ENCODE measurements at places on chromosomes 7 and 10.

DNA sequence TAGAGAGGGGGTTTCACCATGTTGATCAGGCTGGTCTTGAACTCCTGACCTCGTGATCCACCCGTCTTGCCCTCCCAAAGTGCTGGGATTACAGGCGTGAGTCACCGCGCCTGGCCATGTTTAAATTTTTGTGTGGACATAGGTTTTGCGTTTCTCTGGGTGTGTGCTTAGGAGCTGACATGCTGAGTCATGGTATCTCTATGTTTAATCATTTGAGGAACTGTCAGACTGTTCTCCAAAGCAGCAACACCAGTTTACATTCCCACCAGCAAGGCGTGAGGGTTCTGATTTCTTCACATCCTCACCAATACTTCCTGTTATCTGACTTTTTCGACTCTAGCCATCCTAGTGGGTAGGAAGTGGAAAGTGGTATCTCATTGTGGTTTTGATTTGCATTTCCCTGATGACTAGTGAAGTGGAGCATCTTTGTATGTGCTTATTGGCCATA lies 153.7 kb downstream of the DNAJB6 start:
- no peak for DNase-seq

- no peak for DNase-seq
Observed at GRCh38 chr10:129280908-129281586, 186.0 kb upstream of the MGMT start.

- DNase-seq, result no peak
Observed at GRCh38 chr7:75756991-75757676, 14.9 kb downstream of the CCL26 start.

- DNase-seq, result no peak
Observed at GRCh38 chr7:111763221-111763801, 201.0 kb upstream of the IMMP2L start.

DNA sequence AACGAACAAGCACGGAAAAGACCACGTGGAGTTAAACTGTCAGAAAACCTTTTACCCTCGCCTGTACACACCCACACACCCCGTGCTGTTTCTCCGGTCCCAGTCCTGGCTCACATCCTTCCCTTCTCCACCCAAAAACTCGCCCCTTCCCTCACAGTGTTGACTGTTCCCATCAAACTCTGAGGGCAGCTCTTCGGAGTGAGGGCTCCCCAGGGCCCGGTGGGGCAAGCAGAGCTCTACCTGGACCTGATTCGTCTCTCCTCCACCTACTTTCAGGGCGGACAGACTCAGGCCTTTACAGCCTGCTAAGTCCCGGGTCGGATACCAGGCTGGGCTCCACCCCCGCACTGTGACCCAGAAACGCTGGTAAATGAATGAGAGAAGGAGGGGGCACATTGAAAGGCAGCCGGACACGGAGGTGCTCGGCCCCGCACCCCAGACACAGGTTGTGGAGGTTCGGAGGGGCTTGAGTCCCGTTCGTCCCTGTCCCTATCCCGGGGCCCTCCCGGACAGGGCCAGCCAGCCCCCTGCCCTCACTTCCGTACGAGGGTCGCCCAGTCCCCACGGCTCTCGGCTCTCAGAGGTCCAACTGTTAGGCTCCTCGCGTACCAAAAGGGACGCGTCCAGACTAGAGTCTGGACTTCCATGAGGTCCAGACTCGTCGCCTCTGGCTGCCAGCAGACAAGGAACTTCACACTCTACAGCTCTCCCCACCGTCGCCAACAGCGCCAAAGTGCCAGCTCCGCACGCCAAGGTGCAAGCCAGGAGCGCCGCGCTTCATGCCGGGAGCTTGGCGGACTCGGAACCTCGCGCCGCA lies 31.7 kb upstream of the ASL start:
- peak; percentile 80 for DNase-seq

GRCh38 chr10:31149835-31150512 lies 118.3 kb upstream of the ZNF438 start:
- DNase-seq, result no peak

- peak; percentile 3 for DNase-seq
Observed at GRCh38 chr7:100089458-100090196, 858 bp downstream of the COPS6 start.

- DNase-seq, result no peak
Observed at GRCh38 chr7:31234836-31235605, 105.5 kb downstream of the NEUROD6 start.

DNA sequence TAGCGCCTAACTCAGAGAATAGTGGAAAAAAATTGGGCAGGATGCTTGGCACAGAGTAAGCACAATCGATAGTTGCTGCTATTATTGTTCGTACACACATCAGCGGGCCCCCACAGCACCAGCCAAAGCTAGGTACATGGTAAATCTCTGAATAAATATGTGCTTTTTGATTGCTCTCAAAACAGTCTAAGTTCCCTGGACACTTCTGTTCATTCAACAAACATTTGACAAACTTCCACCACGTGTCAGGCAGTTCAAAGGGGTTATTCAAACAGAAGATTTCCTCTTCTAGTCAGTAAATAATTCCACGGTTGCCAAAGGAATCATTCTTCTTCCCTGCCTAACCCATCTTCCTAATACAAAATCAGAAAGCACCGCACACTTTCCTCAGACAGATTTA lies 150.8 kb downstream of the DGKI start:
- DNase-seq, result peak; percentile 69

DNA sequence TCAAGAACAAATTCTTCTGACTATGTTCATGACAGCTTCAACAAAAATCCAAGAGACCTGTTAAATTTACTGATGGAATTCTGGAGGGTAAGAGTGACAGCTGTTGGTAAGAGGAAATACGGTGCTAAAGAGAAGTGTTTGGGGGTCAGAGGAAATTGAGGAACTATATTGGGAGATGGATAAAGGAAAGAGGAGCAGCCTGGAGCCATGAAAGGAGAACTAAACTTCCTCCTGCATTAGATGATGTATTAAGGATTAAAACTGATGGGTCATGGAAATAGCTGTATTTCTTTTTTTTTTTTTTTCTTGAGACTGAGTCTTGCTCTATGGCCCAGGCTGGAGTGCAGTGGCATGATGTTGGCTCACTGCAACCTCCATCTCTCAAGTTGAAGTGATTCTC lies 95.3 kb downstream of the HERPUD2 start:
- no peak for DNase-seq

DNA sequence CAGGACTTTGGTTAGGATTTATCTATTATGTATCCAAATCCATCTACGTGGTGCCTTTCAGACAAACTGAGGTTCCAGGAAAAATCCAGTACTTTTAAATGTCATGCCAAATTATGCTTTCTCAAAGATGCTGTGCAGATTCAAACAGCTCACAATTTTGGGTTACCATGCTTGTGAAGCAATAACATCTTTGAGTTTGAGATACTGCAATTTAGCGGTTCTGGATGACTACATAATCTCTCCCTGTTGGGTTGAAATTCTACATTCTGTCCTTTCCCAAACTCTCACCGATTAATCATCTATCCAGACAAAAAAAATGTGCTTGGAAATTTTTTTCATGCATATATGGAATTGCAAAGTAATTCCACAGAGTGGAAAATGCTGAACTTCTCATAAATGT lies 3.5 kb downstream of the RHOBTB1 start:
- DNase-seq, result no peak

GRCh38 chr7:2372724-2373123 lies 18.1 kb downstream of the EIF3B start:
- DNase-seq, result no peak

DNA sequence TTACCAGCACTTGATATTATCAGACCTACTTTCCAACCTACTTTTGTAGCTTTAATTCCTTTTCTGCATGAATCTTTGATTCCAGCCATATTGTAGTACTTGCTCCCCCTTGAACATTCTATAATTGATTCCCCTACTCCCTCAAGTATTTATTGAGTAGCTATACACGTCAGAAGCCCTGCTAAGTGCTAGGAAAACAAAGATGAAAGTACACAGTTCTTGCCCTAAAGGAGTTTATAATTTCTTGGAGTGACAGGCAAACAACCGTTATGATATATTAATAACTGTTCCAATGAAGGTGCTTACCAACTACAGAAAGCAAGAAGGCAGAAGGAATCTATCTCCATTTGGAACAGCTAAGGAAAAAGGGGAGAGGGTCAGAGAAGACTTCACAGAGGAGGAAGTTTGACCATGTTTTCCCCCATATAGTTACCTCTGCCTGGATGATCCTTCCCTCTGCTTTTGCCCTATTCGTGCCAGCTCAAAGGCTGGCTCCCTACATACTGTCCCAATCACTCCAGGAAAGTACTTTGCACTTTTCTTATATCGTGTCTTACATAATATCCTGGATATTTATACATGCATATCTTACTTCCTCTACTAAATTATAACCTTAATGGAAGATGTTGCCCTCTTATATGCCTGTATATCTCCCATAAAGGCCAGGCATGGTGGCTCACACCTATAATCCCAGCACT lies 54.7 kb downstream of the SCD start:
- DNase-seq, result no peak

- no peak for DNase-seq
Observed at GRCh38 chr10:86234541-86235270, 131.9 kb downstream of the GRID1 start.

DNA sequence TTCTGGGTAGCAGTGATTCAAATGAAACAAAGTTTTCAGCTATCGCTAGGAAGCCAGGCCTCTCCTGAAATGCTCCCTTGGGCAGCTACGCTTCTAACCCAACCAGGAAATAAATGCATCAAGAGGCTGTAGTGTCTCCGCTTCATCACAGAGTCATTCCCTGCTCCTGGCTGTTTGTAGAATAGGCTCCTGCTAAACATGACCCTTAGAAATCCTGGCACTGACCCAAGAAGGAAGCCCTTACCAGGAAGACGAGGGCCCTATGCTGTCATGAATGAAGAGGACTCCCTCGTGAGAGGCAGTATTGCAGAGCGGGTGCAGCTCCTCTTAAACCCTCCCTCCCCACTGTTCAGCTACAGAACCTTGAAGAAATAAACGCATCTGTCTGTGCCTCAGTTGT lies 48.3 kb downstream of the NOD1 start:
- DNase-seq, result no peak

- DNase-seq, result no peak
Observed at GRCh38 chr10:90871279-90871765, 452 bp upstream of the RPP30 start.

DNA sequence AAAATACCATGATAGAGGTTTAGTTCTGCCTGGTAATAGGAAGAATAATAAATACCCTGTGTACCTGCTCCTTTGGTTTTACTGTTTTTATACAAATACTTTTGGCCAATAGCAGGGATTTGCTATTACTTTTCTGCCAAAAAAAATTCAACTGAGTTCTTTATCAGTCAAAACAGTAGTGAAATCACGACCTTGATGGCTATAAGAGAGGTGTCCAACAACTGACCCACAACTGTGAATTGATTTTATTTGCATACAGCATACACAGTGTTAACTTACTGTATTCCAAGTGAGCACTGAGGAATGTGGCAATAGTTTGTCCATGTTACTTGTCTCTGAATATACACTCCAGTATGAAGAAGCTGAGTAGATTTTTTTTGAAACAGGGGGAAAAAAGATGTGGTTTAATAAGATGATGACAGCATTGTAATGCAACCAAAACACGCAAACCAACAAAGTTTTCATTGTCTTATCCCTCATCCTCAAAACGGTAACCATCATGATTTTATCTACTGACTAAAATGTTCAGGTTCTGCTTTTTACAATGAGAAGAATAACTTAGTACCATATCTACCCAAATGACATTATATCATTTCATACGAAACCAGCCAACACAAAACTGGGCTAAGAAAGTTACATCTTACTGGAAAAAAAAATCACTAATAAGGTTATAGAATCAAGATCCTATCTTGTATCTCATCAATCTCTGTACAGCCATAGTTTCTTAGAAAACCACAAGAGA lies 63.3 kb downstream of the GSAP start:
- DNase-seq, result no peak

DNA sequence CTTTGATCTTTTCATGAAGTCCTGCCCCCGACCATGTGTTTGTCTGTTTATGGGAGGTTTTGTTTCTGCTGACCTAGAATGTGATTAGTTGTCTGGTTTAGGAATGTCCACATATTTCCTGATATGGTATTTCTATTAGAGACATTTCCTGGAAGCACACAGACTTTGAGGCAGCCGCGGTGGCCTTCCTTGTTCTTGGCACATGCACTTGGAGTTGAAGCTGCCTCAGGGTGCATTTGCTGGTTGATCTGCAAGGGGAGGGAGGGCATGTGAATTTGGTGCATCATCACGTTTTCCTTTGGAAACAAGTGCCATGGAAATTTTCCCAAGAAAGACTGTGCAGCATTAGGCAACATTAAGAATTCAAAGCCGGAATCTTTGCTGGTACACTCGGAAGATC lies 328.7 kb downstream of the PAXIP1 start:
- no peak for DNase-seq

GRCh38 chr10:71472912-71473311 lies 76.2 kb downstream of the CDH23 start:
- no peak for DNase-seq

DNA sequence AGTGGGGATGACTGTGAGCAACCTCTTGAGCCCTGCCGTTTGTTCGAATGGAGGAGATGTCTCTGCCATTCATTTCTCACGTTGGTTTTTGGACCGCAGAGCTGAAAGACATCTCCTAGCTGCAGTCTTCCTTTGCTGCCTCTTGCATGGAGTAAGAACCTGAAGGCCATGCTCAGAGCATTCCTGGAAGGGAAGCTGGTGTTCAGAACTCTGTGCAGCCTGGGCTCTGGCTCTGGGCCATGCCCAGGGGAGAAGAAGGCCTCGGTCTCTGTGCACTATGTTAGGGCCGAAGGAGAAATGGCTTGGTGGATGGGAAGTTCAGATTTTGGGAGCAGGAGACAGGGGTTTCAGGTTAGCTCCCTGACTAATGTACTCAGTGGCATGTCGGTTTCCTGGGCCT lies 22.9 kb downstream of the SFTPD start:
- no peak for DNase-seq

DNA sequence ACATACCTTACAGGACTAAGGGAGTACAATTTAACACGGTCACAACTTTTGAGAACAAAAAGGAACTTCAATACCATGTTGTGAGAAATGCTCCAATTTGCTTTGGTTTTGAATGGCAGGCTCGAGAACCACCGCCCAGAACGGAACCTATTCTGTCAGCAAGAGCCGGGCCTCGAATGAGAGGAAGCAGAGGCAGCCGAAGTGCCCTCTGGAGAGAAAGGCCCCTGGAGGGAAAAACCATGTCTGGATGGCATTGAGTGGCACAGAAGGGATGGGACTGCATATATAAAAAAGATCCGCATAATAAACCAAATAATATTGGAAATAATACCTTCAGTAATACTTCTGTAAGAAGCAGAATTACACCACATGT lies 85.6 kb downstream of the CHST15 start:
- DNase-seq, result no peak

- no peak for DNase-seq
Observed at GRCh38 chr10:129704786-129705525, 237.9 kb downstream of the MGMT start.

GRCh38 chr10:132723330-132723970 lies 62.5 kb downstream of the NKX6-2 start:
- no peak for DNase-seq

GRCh38 chr10:110209454-110209925 lies 2.1 kb downstream of the MXI1 start:
- DNase-seq, result no peak
